ENCODE measurements at places on chromosomes 6 and 20. TPM values are rescaled to one million over a fixed set of nuclear protein-coding genes. Genes with fewer than 3 reads are reported as not detected.
A peak's percentile ranks its signal among the peaks of the same experiment; 100 is the strongest.

FAM50B gene
- polyA plus RNA-seq, result 13.9 TPM

TTLL9 gene
- 0.03 TPM for polyA plus RNA-seq

ECHDC1 gene
- polyA plus RNA-seq, result 8.1 TPM

KIF25 gene
- not detected for polyA plus RNA-seq

HCRTR2 gene
- not detected for polyA plus RNA-seq

KIF6 gene
- polyA plus RNA-seq, result not detected

KIFC1 gene
- 39.3 TPM for polyA plus RNA-seq

NOX3 gene
- polyA plus RNA-seq, result not detected

ARMC12 gene
- 1.9 TPM for polyA plus RNA-seq

CST2 gene
- polyA plus RNA-seq, result not detected

RNF182 gene
- 0.43 TPM for polyA plus RNA-seq

TMEM217 gene
- 15.8 TPM for polyA plus RNA-seq

DNA sequence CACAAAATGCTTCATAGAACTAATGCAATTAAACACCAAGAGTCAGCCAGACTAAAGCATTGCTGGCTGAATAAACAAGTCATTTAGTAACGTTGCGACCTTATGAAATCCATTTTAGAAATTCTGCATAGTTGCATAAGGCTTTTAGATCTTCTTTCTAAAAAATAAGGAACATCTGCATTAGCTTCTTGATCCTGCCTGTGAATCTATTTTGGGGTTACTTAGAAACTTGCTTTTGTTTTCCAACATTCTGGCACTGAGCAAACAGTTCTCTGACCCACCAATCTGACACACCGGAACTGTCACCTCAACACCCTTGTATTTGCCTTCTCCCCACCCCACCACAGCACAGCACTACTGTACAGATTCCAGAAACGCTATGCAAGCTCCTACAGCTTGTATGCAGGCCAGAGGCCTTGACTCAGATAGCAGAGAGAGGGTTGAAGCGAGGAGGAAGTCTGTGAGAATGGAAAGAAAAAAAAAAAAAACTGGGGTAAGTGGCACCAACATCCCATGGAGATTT is 55.0 kb downstream of the KIF13A start:
- no peaks in the 10 kb centered on the region for H3K27me3 ChIP-seq
- no peak overlapping the region for H3K4me3 ChIP-seq
- no peaks in the 10 kb centered on the region for H3K36me3 ChIP-seq
- DNase-seq, result peak; percentile 58

DNA sequence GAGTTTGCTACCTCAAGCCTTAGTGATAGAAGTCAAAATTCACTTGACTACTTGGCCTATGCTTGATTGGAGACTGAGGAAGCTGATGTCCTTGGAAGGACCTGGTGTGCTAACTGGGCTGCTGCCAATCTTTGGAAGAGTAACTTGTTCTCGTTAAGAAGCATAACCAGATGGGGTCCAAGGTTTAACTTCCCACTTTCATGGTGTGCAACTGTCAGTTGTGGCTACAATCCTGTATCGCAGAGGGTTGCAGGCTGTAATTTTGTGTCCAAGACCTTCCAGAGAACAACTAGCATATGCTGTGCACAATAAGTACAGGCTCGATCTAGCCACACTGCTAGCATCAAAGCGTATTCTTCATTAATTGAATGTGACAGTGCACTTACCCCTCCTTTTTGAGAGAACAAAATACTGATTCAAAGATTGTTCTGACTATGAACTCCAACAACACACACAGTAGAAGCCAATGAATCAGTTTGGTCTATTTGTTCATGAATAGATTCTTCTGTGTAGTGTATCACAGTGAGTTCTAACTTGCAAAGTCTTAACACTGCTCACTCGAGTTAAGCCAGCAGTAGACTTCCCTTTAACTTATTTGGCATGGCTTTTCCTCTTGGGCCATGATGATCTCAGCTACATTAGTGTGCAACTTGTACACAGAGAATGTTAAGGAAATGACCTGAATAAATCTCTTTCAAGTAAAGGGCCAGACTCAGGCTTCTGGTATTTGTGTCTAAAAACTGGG is 15.8 kb upstream of the PLCB1 start:
- H3K27ac ChIP-seq, result no peak overlapping the region
- H3K4me3 ChIP-seq, result no peak overlapping the region
- H3K27me3 ChIP-seq, result no peaks in the 10 kb centered on the region
- peak; percentile 52 for DNase-seq
- H3K36me3 ChIP-seq, result no peaks in the 10 kb centered on the region

DNA sequence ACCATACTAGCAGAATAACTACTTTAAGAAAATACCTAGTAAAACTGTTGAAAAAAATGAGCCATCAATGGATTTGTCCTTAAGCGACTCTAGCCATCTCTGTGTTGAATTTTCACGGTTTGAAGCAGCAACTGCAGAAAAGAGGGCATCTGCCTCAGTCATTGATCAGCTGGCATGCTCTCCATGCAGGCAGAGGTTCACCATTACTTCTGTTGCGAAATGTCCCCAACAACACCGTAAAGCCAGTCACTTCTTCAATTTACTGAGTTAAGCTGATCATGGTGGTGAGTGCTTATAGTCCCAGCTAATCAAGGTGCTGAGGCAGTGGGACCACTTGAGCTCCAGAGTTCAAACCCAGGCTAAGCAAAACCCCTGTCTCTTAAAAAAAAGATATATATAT is 11.1 kb downstream of the TPD52L1 start:
- H3K27ac ChIP-seq, result no peak overlapping the region
- DNase-seq, result no peak
- no peak overlapping the region for H3K4me3 ChIP-seq
- no peaks in the 10 kb centered on the region for H3K36me3 ChIP-seq
- peaks cover 1% of the 10 kb centered on the region for H3K27me3 ChIP-seq

DNA sequence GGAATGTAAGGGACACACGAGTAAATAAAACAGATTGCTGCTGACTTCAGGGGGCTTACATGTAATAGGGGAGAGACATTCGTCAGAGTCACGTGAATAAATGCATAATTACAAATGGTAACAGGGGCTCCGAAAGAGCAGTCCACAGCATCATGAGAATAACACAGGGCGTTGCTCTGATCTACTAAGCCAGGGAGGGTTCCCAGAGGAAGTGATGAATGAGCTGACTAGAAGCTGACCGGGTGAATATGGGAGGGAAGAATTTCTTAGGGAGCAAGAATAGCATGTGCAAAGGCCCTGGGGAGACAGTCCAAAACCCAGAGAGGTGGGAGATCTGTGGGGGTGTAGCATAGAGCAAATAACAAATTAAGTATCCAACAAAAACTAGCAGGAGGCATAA is 2.4 kb downstream of the BPI start:
- H3K4me3 ChIP-seq, result no peak overlapping the region
- H3K27ac ChIP-seq, result no peak overlapping the region
- DNase-seq, result no peak
- H3K4me1 ChIP-seq, result no peaks in the 10 kb centered on the region

GRCh38 chr6:128240024-128240428 is 280.4 kb downstream of the PTPRK start:
- peaks cover 18% of the 10 kb centered on the region for H3K4me1 ChIP-seq
- H3K27ac ChIP-seq, result no peak overlapping the region
- DNase-seq, result peak; percentile 60

- H3K36me3 ChIP-seq, result no peaks in the 10 kb centered on the region
- H3K27me3 ChIP-seq, result no peaks in the 10 kb centered on the region
- no peaks in the 10 kb centered on the region for H3K4me1 ChIP-seq
- H3K27ac ChIP-seq, result no peak overlapping the region
Observed at GRCh38 chr6:123780021-123780420, 23.6 kb upstream of the NKAIN2 start.

GRCh38 chr6:145783796-145784195 is 30.8 kb downstream of the FBXO30 start:
- H3K4me3 ChIP-seq, result no peak overlapping the region
- H3K27me3 ChIP-seq, result no peaks in the 10 kb centered on the region
- H3K36me3 ChIP-seq, result no peaks in the 10 kb centered on the region

- DNase-seq, result peak; percentile 48
- no peaks in the 10 kb centered on the region for H3K36me3 ChIP-seq
- H3K27me3 ChIP-seq, result no peaks in the 10 kb centered on the region
- peak overlapping the region; percentile 80 for H3K27ac ChIP-seq
- peak overlapping the region; percentile 97 for H3K4me3 ChIP-seq
- H3K4me1 ChIP-seq, result peaks cover 40% of the 10 kb centered on the region
Observed at GRCh38 chr6:156777577-156778453, 637 bp downstream of the ARID1B start.

GRCh38 chr6:148293181-148293995 is 49.2 kb upstream of the SASH1 start:
- no peak for DNase-seq
- H3K4me1 ChIP-seq, result peaks cover 12% of the 10 kb centered on the region
- no peak overlapping the region for H3K4me3 ChIP-seq
- H3K27ac ChIP-seq, result no peak overlapping the region

DNA sequence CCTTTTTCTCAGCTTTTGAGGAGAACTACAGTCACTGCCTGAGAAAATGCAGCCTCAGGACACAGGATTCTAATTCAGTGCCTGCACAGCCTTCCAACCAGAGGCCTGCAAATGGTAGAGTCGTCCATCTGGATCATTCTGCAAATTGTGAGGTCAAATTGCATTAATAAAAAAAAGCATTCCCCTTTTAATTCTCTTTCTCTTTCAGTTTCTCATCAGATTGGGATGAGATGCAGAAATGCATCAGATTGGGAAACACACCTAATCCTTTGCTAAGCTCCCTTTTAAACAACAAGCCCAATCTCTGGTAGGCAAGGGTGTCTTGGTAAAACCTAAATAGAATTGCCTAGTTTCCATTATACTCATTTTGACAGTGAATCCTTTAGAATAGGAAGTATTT is 838.8 kb downstream of the MAFB start:
- H3K36me3 ChIP-seq, result no peaks in the 10 kb centered on the region
- H3K4me3 ChIP-seq, result no peak overlapping the region
- no peak for DNase-seq
- H3K27ac ChIP-seq, result no peak overlapping the region
- H3K4me1 ChIP-seq, result no peaks in the 10 kb centered on the region
- no peaks in the 10 kb centered on the region for H3K27me3 ChIP-seq

GRCh38 chr20:40104959-40105358 is 584.1 kb downstream of the MAFB start:
- DNase-seq, result no peak
- no peaks in the 10 kb centered on the region for H3K36me3 ChIP-seq
- H3K27me3 ChIP-seq, result no peaks in the 10 kb centered on the region
- no peaks in the 10 kb centered on the region for H3K4me1 ChIP-seq
- no peak overlapping the region for H3K27ac ChIP-seq

DNA sequence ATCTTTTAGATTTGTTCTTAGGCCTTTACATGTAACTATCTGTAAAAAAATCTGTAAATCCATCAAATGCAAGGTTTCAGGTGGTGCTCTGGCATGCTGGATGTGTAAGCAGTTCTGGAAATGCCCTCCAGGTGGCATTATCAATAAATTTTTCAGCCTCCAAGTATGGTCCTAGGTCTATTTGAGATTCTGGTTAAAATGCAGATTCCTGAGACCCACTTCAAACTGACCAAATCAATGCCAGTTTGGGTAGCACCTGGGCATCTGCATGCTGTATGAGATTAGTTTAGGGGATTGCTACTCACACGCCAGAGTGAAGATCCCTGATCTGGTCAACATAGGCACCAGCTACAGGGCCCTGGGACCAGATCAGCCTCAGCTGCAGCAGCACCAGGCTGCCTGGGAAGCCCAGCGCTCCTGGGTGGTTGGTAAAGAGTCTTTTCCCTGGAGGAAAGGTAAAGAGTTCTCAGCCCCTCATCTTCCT is 507.3 kb upstream of the CITED2 start:
- no peak overlapping the region for H3K4me3 ChIP-seq
- H3K27me3 ChIP-seq, result no peaks in the 10 kb centered on the region
- DNase-seq, result peak; percentile 69
- no peaks in the 10 kb centered on the region for H3K36me3 ChIP-seq

DNA sequence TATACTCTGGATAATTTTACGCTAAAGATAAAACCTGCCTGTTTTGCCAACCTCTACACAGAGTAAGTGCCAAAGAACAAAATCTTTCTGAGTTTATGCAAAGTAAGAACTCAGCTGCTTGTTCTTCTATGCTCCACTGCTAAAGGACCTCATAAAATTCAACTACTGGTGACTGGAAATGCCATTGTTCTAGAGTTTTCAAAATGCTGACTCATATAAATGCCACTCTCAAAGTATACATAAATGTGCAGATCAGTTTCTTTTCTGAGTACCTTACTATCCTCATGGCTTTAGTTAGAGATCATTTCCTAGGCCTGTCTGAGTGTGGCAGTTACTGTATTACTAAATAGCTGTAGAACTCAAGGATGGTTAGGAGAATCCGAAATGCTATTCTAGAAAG is 45.6 kb downstream of the LYRM4 start:
- H3K4me1 ChIP-seq, result peaks cover 5% of the 10 kb centered on the region
- H3K36me3 ChIP-seq, result peaks cover 5% of the 10 kb centered on the region
- no peak overlapping the region for H3K27ac ChIP-seq
- no peaks in the 10 kb centered on the region for H3K27me3 ChIP-seq

DNA sequence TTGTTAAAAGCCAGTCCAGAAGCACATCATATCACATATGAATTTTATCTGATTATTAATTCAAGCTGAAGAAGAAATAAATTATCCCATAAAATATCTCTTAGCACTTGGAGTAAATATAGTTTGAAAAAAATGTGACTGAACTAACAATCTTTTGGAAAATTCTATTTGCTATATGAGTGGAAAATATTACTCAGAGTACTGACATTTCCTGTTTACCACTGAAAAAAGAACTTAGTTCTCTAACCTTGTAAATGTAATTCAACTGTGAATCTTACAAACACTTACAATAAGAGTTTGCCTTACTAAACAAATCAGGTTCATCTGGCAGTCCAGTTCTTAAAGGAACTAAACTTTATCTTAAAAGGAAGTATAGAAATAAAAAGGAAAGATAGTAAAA is 44.2 kb downstream of the MOXD1 start:
- no peak overlapping the region for H3K4me3 ChIP-seq
- DNase-seq, result peak; percentile 73
- H3K4me1 ChIP-seq, result peaks cover 12% of the 10 kb centered on the region

GRCh38 chr6:53433261-53433950 is 84.7 kb upstream of the ELOVL5 start:
- H3K36me3 ChIP-seq, result no peaks in the 10 kb centered on the region
- H3K4me1 ChIP-seq, result no peaks in the 10 kb centered on the region
- H3K4me3 ChIP-seq, result no peak overlapping the region
- peaks cover 2% of the 10 kb centered on the region for H3K27me3 ChIP-seq

GRCh38 chr6:30891450-30891723 is 7.1 kb downstream of the DDR1 start:
- no peak for DNase-seq
- H3K4me1 ChIP-seq, result no peaks in the 10 kb centered on the region
- H3K27me3 ChIP-seq, result no peaks in the 10 kb centered on the region
- H3K4me3 ChIP-seq, result no peak overlapping the region
- H3K27ac ChIP-seq, result no peak overlapping the region

- no peak overlapping the region for H3K4me3 ChIP-seq
- no peaks in the 10 kb centered on the region for H3K4me1 ChIP-seq
- DNase-seq, result no peak
- H3K27ac ChIP-seq, result no peak overlapping the region
Observed at GRCh38 chr6:82954937-82955577, 110.6 kb downstream of the UBE3D start.

Measured in endothelial cell of umbilical vein (primary cell).